ENCODE measurements at places on chromosomes 5 and 9.

GRCh38 chr5:133241179-133242092, 189.6 kb downstream of the HSPA4 start:
- no peak for DNase-seq

DNA sequence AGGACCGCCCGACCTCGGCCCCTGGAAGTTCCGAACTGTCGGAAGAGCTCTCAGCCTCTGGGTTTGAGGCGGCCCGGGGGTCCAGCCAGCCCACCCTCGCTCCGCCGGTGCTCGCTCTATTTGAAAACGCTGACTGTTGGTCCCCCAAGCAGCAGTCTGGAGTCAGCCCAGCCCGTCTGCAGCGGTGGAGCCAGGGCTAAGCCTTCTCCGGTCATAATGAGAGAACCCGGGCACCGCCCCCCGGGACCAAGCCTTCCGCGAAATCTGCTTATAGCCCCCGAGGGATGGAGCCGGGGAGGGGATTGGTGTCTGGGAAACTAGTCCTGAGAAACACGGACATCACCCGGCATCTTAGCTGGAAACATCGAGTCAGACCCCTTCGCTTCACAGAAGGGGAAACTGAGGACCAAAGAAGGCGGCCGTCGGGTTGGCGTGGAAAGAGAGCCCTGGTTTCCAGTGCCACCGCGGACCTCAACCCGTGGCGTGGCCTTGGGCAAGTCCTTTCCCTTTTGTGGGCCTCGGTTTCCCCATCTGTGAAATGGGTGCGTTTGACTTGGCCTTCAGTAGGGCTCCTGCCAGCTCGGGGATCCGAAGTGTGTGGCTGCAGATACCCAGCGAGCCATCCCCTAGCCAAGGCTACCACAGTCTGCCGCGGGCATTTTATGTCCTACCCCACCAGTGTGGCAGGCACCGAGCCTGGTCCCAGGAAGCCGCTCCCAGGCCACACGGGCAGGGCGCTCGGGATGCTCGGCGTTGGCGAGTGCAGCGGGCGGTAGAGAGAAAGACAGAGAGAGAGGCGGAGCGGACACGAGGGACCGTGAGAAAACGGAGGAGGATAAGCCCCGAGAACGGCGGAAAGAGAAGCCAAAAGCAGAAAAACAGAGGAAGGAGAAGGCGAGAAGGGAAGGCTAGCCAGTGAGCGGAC, 857 bp downstream of the ADAM19 start:
- no peak for DNase-seq

- DNase-seq: no peak
These were observed 668.7 kb upstream of the FTMT start for GRCh38 chr5:121182788-121183490.

DNA sequence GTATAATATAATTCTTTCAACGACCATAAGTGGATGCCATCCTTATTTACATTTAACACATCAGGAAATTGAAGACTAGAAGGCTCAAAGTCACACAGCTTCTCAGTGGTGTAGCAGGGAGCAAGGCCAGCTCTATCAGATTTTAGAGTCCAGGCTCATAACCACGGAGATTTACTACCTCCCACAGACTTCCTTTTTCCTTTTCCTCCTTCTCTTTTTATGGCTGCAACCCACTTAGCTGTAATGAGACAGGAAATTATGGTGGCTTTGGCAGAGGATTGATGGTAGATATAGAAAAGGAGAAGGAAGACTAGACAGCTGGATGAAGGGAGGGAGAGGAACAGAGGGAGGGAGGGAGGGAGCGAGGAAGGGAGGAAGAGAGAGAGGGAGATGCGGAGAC, 47.4 kb downstream of the SPEF2 start:
- DNase-seq: no peak

DNA sequence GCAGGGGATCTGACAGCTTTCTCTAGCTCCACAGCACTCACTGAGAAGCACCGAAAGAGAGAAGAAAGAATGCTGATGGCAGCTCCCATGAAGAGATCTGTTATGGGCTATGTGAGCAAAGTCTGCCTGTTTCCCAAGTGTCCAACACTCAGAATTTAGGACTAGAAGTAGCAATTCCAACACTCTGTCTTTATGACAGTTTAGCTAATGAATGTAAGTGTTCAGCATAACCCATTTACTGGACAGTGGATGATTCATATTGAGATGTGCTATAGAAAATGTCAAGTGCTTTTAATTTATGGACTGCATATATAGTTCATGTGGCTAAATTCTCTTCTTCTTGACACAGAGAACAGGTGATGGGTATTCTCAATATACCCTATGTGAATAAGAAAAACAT, 683.1 kb upstream of the ZNF608 start:
- no peak for DNase-seq

DNA sequence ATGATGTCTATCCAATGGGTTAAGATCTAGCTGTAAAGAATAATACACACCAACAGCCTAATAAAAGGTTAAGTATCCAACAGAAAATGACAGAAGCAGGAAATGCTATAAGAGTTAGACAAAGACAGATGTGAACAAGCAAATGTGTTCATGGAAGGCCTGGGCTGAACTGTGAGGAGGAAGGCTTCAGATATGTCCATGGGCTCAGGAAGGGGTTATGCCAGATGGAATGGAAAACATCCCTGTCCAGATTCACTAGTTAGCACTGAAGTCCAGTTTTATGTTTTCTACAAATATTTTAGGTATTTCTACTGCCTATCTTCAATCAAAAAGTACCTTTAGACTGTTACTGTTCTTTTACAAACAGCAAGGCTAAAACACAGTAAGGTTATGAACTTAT, 27.1 kb downstream of the ERAP1 start:
- DNase-seq: no peak

GRCh38 chr5:20266066-20266465, 278.1 kb upstream of the CDH18 start:
- DNase-seq: no peak

GRCh38 chr5:149912226-149912871, 32.2 kb downstream of the PDE6A start:
- DNase-seq: no peak

- DNase-seq: no peak
These were observed 2.5 kb upstream of the TCF7 start for GRCh38 chr5:134111741-134112647.

DNA sequence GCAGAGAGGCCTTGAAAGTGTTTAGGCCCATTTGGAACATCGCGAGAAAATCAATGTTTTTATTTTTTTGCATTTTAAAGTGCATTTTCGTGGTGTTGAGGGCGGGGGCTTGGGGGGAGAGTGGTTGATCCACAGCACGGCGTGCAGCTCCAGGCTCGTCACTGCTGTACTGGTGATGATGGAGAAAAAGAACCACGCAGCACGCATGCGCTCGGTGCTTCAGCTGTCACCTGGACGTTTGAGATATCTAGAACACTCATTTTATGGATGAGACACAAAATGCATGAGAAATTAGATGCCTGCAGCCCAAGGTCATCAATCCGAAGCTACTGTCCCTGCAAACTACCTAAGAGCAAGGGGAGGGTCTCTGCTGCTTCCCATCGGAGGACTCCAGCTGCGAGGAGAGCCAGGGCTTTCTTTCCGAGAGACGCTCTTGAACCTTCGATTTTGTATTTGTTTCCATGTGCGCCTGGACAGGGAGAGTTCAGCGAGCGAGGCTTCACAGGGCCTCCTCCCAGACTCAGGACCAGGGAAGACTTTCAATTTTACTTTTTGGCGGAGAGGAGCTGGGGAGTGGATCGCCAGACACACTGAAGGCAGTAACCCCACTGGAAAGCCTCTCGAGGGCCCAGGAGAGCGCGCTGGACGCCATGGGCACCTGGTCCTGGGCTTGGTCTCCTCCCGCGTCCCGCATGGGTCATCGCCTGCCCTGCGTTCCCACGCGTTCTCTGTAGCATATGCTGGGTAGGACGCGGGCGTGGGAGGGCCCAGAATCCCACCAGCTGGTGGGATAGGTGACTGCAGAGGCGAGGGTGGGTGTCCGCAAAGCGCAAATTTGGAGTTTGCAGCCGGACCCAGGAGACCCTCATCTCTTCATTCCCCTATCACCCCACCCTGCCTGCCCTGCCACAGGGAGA, 2.5 kb downstream of the DMRT2 start:
- peak; percentile 39 for DNase-seq

DNA sequence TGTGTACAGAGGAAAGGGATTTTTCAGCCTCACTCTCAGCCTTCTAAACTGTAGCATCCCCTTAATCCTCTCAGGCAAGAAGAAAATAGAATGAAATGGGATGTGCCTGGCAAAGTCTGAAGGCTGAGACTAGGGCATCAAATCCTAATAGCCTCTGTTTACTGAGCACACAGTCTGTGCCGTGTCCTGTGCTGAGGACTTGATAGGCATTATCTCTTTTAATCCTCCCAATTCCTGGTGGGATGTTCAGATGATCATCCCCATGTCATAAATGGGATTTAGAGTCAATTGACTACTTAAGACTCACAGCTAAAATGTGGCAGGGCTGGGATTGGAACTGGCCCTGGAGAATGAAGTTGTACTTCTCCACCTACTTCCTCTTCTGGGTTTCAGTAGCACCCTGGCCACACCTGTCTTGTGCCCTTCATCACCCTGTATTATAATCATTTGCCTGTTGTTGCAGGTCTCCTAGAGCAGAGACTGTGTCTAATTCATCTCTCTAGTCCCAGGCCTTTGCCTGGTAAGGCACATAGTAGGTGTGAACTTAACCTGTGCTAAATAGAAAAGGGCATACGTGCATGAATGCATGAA, 81.0 kb downstream of the WWC1 start:
- DNase-seq: no peak

DNA sequence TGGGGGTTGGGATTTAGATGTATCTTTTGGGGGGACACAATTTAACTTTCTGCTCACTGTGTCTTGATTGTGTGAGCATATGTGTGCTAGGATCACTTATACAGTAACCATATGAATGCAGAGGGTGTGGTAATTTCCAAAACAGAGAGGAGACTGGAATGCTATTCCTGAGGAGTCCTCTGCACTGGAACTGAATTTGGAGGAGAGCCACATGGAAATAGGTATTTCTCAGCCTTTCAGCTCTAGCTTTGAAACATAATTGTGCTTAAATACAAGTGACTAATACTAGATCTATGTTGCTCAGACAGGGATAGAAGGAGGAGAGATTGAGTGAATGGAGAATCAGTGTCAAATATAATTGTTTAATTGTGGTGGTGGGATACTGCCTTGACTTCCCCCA, 45.5 kb downstream of the FOCAD start:
- DNase-seq: no peak

- DNase-seq: peak; percentile 79
These were observed 16.1 kb downstream of the GBGT1 start for GRCh38 chr9:133147412-133148198.

DNA sequence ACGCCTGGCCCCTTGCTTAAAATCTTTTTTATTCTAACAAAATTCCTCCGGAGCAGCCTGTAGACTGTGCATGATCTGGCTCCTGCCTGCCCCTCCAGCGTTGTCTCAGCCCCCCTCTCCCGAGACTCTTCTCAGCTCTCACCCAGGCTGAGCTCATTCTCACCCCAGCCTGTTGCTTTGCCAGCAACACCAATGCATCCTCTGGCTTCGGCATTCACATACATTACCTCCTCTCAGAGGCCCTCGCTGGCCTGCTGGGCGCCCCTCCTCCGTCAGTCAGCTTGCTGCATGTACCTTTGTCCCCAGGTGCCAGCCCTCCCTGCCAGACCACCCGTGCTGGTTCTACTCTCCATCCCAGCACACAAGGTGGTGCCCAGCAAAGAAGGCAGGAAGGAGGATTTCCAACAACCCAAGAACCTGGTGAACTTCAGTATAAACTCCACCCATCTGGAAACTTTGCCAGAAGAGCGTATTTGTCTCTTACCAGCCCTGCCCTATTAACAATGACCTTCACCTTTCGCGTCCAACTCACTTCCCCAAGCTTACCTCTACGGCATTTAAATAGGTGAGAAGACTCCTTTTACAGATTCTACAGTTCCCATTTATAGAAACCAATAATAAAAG, 35.0 kb downstream of the MYO10 start:
- no peak for DNase-seq

- no peak for DNase-seq
These were observed 470.1 kb downstream of the CDH9 start for GRCh38 chr5:26568316-26568715.

- no peak for DNase-seq
These were observed 4.6 kb upstream of the GLE1 start for GRCh38 chr9:128499920-128500319.

GRCh38 chr5:56409331-56410190, 176.4 kb upstream of the ANKRD55 start:
- peak; percentile 59 for DNase-seq

DNA sequence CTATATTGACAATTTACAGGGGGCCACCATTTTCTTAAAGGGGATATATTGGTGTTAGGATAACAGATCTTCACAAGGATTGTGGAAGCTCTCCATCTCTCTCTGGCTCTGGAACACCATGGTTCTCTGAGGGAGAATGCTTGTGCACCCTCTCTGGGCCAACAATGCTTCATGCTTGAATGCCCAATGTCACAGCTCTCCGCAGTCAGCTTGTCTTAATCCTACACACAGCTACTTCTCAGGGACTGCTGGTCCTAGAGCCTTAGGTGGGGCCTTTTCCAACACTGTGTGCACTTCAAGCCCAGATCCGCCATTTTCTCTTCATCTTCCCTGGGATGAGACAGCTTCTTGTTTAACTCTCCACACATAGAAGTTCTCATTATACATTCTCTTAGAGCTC, 6.9 kb upstream of the PDLIM4 start:
- no peak for DNase-seq

- peak; percentile 10 for DNase-seq
These were observed 172.1 kb upstream of the GAS1 start for GRCh38 chr9:87119328-87119881.

DNA sequence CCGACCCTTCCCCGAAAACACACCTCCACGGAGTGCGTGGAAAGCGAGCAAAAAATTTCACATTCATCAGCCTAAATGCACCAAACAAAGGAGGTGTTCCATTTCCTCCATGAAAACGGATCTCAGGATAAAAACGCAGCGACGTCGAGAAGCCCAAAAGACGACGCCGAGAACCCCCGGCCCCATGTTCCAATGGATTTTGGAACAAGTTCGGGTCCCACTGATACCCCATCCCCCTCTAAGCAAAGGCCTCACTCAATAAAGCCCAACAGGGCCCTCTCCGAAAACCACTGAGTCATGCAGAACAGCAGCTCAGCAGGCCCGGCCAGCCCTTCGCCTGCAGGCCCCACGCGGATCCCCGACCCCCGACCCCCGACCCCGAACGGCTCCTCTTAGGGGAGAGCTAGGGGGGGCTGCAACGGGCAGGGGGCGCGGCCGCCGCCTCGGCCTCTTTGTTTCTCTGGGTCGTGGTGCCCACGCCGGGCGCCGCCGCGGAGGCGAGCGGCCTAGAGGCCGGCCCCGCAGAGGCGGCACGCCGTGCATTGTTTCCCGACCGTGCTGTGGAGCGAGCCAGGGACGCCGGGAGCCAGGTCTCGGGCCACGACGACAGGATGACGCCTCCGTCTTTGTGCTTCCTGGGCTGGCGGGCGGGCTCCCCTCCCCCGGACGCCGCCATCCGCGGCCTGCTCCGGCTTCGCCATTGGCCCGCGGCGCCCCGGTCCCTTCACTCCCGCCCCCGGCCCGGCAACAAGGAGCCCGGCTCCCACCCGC, 915 bp downstream of the ZFAND5 start:
- peak; percentile 60 for DNase-seq

DNA sequence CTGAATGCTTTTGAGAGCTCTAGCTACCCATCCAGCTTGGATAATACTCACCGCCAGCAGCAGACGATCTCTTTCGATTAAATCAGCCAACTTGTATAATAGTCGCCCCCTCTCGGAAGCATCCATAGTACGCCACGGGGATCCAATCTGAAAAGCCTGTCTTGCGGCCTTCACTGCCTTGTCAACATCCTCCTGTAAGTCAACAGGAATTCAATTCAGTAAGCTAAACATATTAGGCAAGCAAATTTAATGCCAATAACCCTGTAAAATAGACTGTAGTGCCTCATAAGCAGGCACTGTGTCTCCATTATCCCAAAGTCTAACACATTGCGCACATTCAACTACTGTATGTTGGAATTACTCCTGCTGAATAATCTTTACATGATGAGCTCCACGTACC, 22.0 kb downstream of the ALDH1A1 start:
- no peak for DNase-seq
